ENCODE measurements at places on chromosomes 16 and 17.
A peak's percentile ranks its signal among the peaks of the same experiment; 100 is the strongest.

DNA sequence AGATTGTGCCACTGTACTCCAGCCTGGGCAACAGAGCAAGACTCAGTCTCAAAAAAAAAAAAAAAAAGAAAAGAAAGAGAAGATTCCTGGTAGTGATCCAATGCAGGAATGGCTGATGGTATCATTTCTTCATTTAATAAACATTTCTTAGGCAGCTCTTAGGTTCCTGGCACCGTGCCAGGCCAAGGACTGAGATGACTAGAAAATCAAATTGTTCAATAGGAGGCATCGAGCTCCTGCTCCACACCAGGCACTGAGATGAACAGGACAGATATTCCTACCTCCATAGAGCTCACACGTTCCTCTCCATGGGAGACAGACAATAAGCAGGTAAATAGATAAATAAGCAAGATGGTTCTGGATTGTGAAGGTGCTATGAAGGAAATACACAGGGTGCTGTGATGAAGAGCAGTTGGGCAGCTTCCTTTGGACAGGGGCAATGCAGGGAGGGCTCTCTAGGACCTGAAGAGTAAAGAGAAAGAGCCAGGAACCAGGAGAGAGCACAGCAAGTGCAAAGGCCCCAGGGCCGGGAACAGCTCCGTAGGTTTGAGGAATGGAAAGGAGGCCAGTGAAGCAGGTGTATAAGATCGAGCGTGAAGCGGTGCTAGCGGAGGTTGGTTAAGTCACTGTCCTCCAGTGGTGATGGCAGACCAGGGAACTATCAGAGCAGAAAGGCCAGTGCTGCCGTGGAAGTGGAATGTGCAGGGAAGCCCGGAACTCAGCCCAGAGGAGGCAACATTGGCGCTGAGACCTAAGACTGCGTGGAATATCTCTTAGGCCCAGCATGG, 26.5 kb upstream of the CRHR1 start:
- DNase-seq = no peak

DNA sequence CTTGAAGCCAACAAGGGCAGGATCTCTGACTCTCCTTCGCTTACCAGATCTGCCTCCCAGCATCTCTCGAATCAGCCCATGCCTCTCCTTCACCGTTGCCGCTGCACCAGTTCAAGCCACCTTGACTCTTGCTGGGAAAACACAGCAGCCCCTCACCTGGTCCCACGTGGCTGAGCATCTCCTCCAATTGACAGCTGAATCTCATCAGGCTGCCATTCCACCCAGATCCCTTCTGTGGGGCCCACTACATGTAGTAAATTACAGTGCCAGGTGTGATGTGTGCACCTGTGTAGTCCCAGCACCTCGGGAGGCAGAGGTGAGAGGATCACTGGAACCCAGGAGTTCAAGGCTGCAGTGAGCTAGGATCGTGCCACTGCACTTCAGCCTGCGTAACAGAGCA, 37.8 kb upstream of the C16orf78 start:
- no peak for DNase-seq

DNA sequence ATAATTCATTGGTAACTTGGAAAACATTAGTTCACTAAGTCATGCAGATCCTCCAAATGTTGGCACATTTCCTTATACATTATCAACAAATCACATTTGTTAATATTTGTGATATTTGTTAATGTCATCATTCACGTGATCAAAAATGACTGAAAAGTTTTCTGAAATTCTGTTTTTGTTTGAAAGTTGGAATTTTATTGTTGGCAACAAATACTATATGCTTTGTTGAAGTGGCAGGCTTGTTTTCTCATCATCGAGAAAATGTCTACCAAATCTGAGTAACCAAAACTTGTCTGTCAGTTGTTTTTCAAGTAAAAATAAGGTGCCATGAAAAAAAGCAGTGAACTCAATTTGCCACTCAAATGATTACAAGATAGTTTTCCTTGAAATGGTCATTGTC, 62.8 kb downstream of the NACA2 start:
- no peak for DNase-seq

DNA sequence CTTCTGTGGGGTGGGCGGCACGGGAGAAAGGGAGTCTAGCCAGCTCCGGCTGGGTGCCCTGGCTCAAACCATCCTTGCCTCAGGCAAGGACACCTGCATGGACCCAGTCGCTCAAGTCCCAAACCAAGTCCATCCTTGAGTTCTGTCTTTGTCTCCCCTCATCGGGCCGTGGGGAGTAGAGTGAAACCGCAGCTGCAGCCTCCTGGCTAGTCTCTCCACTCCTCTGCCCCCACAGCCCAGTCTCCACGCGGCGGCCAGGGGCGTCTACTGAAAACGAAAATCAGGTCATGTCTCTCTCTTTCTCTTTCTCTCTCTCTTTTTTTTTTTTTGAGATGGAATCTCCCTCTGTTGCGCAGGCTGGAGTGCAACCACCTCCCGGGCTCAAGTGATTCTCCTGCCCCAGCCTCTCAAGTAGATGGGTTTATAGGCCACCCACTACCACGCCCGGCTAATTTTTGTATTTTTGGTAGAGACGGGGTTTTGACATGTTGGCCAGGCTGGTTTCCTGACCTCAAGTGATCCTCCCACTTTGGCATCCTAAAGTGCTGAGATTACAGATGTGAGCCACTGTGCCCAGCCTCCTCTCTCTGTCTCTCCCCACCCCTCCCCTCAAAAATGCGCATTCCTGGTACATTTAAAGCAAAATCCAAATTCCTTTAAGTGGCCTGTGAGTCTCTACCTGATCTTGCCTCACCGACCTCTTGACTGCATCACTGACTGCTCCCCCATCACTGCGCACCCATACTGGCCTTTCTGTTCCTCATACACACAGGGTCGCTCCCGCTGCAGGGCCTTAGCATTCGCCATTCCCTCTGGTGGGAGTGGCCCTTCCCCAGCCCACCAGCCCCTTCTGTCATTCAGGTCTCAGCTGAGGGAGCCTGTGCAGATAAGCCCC, 17.7 kb upstream of the RMI2 start:
- no peak for DNase-seq

GRCh38 chr16:82116535-82116934, 53.5 kb downstream of the MPHOSPH6 start:
- DNase-seq = no peak

DNA sequence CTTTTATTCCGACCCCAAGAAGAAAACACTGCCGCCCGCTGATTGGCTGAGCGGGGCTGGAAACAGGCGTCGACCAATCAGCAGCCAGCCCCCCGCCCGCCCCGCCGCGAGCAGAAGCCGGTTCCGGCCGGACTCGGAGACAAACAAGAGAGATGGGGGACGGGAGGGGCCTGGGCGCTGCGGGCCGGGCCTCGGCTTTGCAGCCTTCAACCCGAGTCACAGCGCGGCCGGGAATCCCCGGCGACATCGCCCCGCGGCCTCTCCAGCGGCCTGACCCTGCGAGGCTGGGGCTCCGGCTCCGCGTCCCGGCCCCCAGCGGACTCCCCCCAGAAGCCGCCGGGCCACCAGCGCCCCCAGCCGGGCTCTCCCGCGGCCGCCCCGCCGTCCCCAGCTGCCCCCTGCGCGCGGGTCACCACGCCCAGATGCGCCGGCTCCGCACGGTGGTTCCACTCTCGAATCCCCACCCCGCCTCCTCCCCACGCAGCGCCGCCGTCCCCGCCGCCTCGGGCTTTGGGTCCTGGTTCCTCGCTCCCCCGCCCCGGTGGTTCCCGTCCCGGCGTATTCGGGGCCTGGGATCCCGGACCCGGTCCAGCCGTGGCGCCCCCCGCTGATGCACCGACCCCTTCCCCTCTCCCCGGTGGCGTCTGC, 346 bp upstream of the SLC43A2 start:
- DNase-seq = peak; percentile 85

DNA sequence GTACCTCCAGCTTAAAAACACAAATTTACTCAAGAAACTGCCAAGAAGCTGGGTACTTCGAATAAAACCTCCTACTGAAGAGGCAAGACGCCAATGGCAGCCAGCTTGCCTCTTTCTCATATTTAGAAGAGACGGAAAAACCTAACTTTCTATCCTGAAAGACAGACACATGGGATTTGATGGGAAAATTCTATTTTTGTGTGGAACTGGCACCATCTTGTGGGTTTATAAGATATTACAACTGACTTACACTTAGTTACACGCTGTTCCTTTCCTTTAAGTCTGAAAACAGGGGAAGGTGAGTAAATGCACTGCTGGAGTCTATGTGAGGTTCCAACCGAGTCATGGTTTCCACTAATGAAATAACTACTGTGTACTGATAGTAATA, 10.3 kb downstream of the ZNF18 start:
- no peak for DNase-seq

DNA sequence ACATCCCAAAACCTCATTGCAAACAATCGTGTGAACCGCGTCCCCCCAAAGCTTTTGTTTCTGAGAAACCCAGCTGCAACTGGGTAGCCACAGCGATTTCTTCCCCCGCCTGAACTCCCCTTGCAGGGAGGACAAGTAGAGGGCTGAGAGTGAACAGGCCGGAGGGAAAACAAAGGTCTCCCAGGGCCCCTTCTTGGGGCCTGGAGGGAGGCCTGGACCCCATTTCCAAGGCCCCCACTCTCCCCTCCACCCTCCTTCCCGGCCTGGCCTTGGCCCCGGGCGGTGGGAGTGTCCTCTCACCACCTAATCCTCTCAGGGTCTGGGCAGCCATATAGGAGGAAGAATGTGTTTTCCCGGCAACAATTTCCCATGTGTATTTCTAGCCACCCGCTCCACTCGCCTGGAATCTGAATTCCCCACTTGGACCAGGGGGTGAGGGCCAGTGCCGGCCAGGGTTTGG, 2.6 kb downstream of the GLIS2 start:
- DNase-seq = no peak

GRCh38 chr17:39229274-39229913, 3.6 kb upstream of the STAC2 start:
- no peak for DNase-seq

DNA sequence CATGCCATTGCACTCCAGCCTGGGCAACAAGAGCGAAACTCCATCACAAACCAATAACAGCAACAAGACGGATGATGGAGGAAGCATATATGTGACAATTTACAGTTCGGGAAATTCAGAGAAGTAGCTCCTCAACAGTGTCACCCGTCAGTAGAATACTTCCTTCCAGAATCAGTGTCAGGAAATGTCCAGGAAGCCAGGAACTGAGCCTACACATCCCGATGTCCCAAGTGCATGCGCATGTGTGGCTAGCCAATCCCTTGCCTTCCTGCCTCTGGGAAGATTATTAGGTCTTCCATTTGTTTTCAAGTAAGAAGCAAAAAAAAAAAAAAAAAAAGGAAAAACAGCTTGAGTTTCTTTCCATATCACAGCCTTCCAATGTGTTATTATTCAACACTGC, 1.4 kb upstream of the PITPNC1 start:
- no peak for DNase-seq

- peak; percentile 71 for DNase-seq
Measured at GRCh38 chr17:40283662-40284061, 4.0 kb upstream of the CDC6 start.

- DNase-seq = no peak
Measured at GRCh38 chr17:564526-565065, 150.0 kb downstream of the VPS53 start.

DNA sequence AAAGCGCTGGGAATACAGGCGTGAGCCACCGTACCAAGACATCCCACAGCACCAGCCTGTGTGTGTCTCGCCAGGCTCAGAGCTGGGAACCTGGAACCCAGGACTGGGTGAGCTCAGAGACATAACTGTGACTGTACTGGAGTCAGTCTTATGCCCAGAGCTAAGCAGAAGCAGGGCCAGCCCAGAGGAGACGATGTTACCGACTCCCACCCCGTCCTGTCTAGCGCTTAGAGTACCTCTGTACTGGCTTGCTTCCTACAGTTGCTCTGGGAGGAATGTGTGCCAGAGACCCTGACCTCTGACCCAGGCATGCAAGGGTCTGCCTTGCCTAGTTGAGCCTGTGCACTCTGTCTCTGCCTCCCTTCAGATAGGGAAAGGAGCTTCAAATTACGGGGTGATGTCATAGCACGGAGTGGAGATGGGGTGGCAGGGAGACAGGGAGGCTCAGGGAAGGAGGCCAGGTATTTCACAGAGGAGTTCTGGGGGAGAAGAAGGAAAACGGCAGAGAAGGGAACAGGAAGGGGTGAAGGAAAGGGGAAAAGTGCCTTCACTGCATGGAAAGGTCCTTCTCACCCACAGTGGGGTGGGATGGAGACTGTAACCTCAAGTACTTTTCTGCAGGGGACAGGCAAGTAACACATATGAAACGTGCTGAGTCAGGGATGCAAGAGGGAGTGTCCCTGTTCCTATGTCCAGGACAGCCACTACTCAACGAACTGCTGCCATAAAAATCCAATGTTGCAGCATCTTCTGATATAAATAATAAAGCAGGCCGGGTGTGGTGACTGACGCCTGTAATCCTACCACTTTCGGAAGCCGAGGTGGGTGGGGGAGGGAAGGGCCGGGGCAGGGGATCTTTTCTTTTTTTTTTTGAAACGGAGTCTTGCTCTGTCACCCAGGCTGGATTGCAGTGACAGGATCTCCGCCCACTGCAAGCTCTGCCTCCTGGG, 5.8 kb upstream of the ARMC5 start:
- no peak for DNase-seq

DNA sequence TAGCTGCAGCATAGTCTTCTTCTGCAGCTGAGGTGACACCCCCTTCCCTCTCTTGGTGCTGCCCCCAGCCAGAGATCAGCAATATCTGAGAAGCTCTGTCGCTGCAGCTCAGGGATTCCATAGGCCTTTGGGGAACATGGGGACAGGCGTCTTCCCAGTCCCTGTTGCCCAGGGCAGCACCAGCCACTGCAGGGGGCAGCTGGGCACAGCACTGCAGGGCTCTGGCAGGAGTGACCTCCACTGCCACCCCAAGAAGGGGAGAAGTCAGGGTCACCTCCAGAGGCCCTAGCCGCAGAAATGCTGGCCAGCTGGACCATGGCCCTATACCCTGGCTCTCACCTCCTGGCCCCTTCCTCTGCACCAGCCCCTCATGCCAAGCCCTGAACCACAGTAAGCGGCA, 16.9 kb downstream of the SCN4A start:
- DNase-seq = no peak

DNA sequence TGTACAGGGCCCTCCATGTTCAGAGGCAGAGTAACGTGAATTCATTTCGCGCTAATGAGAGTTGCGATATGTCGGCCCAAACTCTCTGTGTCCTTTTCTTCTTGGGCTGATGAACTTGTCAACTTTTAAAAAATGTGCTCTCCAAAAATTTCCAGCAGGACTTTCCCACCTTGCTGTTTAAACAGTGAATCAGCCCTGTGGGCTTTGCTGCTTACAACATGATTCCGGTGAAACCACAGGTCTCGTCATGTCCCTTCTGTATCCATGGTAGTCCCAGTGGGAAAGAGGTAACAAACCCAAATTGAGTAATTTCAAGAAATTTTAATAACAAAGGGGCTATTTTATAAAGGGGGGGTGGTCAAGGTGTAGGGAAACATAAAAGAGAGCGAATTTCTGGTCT, 612.9 kb downstream of the MAF start:
- DNase-seq = no peak

- no peak for DNase-seq
Measured at GRCh38 chr17:3761036-3761917, 37.6 kb downstream of the HASPIN start.

DNA sequence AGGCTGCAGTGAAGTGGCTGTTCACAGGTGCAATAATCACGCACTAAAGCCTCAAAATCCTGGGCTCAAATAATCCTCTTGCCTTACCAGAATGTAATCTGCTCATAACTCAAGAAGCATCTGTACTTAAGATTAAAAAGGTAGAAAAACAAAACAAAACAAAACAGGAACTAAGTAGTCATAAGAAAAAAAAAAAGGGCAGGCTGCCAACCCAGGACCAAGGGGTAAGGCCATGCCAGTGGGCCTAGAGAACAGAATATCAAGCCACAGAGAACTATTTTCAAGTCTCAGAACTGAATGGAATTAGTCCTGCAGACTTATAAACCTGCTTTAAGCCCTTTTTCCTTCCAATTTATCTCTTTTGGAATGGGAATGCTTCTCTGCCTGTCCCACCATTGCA, 64.8 kb upstream of the TBC1D3K start:
- no peak for DNase-seq

- DNase-seq = peak; percentile 51
Measured at GRCh38 chr17:1294157-1294717, 14.8 kb downstream of the TRARG1 start.

Data from T-helper 1 cell (primary cell).